ENCODE measurements at places on chromosomes 3 and 15.

DNA sequence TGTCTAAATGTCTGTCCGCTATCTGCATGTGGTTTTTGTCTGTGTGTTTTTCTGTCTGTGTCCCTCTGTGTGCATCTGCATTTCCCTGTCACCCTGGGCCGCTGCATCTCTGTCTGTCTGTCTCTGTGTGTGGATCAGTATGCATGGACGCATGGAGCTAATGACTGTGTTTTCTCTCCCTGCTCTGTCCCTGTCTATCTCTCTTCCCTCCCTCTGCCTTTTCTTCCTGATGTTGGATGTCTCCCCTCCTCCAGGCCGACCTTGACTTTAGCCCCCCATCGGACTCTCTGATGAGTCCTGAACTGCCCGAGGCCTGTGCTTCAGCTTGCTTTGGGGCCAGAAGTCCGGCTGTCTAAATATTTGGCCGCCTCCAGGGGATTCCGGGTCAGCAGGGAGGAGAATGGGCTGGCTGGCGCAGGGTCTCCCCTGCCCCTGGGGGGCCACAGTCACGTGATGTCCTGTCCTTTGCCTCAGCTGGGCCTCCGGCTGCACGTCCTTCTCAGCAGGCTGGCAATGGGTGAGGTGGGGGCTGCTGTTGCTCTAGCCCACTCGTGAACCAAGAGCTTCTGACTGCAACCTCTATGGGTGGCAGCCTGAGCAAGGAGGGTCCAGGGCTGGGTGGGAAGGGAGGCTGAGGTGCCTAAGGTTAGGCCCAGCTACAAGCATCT is 3.7 kb downstream of the SLC38A3 start:
- no peak for DNase-seq

- DNase-seq, result no peak
Observed at GRCh38 chr3:82000773-82001172, 239.3 kb upstream of the GBE1 start.

GRCh38 chr15:64430000-64430735 is 30.2 kb upstream of the ZNF609 start:
- DNase-seq, result no peak

DNA sequence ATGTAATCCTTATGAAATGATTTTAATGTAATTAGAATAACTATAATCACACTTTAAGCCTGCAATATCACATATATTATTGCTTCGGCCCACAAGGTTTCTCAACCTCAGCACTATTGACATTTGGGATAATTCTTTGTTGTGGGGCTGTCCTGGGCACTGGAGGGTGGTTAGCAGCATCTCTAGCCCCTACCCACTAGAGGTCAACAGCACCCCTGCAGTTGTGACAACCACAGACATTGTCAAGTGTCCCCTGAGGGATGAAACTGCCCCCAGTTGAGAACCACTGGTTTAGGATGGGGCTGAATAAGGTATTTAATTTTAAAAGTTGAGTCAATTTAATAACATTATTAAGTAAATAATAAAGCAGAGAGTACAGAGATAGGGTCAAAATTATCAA is 6.4 kb upstream of the ABHD2 start:
- DNase-seq, result no peak

DNA sequence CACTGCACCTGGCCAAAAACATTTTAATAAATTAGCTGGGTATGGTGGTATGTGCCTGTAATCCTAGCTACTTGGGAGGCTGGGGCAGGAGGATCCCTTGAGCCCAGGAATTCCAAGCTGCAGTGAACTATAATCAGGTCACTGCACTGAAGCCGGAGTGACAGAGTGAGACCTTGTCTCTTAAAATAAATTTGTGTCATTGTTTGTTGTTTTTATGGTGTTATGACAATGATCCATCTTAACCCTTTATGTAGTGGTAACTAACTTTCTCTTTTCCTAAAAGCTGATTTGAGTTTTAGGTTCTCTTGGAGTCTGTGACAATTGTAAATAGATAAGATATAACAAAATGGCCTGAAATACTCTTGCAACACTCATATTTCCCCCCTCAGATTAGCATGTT is 20.7 kb downstream of the FLNB start:
- DNase-seq, result no peak

- no peak for DNase-seq
Observed at GRCh38 chr15:89401631-89402517, 67.2 kb upstream of the POLG start.

DNA sequence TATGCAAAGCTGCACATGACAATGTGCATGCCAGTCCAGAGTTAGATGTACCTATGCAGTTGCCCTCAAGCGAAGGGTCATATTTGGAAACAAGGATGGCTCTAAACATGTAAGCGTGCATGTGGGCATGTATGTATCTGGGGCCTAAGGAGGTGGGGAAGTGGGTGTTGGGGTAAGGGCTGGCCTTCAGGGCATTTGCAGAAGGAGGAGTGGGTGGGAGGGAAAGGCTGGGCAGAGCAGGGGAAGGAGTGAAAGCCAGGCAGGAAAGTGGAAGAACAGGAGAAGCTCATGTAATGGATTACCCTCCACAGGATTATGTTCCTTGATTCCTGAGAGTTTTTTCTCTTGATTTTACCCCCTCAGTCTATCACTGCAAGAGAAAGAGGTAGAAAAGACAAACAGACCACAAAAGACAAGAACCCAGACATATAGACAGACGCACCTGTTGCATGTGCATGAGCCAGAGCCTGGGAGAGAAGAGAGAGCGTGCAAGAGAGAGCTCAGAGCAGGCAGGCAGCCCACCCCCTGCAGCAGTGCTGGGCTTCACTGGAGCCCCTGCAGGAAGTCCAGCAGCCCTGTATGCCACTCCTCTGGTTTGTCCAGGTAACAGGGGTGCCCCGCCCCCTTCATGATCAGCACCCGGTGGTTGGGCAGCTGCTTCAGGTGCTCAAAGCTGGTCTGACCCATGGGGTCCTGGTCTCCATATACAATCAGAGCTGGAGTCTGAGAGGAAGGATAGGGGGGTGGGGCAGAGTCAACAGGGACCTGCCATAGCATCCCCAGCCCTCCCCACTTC is 1.8 kb upstream of the PCBP4 start:
- no peak for DNase-seq

GRCh38 chr3:60126511-60127304 is 1076.9 kb upstream of the CFAP20DC start:
- DNase-seq, result no peak

GRCh38 chr3:49667701-49668413 is 6.3 kb upstream of the APEH start:
- no peak for DNase-seq

- DNase-seq, result no peak
Observed at GRCh38 chr15:71678191-71678590, 132.2 kb upstream of the NR2E3 start.

DNA sequence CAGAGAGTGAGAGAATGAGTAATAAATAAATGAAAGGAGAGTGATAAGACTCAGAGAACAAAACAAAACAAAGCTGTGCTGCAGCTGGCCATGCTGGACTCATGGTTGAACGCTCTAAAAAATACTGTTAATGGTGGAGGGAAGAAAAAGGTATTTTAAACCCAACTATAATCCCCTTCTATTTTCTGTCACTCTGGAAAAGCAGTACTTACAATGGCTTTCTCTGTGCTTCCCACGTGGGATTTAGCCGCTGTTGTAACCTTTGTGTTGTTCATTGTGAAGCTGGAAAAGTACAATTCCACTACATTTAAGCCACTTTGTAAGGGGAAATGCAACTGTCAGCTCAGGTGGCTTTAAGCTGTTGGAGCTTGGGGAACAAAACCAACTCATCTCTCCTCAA is 917.7 kb downstream of the IGSF11 start:
- no peak for DNase-seq

DNA sequence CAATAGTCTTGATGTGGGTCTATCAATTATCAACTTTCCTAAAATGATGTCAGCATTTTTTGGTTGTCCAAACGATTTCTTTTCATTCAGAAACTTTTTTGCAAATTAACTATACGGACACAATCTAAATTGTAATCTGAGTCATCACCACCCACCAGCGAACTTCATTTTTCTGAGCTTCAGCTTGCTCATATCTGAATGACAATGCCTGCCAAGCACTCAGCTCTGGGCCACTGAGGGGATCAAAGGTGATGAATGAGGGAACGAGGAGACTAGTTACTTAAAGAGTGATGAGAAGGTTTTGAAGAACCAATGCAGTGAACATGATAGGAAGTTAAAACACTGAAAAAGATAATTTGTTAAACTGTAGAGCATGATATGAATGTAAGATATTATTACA is 14.9 kb upstream of the TBC1D23 start:
- DNase-seq, result no peak

GRCh38 chr3:127406309-127407025 is 118.6 kb upstream of the PRR20G start:
- no peak for DNase-seq

GRCh38 chr3:120608506-120608905 is 12.4 kb downstream of the NDUFB4 start:
- no peak for DNase-seq

- DNase-seq, result no peak
Observed at GRCh38 chr3:124588794-124589193, 141.5 kb upstream of the UMPS start.

DNA sequence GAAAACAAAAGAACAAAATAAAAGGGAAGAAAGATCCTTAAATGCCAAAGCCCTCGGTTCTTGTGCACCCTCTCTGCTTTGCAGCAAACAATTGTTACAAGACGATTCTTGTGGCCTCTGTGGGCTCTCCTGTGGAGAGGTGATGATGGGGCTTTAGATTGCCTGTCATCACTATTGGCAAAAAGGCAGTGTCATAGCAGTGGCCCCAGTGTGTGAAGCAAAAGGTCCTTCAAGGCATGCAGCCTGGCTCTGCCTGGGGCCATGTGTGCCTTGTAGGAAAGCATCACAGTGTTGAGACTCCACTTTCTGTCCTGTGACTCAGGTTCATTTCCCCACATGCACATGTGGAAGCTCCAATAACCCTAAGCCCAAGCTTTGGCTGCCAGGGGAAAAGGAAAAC is 43.7 kb downstream of the POC1A start:
- DNase-seq, result no peak

GRCh38 chr15:48516121-48516520 is 129.4 kb downstream of the FBN1 start:
- DNase-seq, result no peak

GRCh38 chr3:131701153-131701770 is 198.5 kb upstream of the MRPL3 start:
- DNase-seq, result peak; percentile 3

GRCh38 chr3:110846971-110847370 is 224.6 kb upstream of the NECTIN3 start:
- DNase-seq, result no peak

GRCh38 chr3:54846119-54846518 is 81.7 kb downstream of the LRTM1 start:
- no peak for DNase-seq

DNA sequence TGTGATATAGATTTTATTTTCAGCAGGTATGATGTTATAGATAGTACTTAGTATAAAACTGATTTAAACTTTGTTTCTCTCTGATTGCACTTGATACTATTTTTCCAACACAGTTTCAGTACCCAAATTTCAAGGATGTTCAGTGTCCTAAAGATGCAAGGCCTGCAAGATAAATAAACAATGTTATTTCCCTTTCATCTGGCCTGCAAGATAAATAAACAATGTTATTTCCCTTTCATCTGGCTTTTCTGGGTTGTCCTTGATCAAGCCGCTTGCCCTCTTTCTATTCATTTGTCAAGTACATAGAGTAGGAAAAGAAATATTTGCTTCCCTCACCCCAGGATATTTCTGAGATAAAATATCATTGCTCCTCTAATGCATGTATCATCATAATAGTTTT is 571.0 kb downstream of the FGF12 start:
- DNase-seq, result no peak

- DNase-seq, result no peak
Observed at GRCh38 chr3:179958759-179959158, 78.0 kb downstream of the PEX5L start.

DNA sequence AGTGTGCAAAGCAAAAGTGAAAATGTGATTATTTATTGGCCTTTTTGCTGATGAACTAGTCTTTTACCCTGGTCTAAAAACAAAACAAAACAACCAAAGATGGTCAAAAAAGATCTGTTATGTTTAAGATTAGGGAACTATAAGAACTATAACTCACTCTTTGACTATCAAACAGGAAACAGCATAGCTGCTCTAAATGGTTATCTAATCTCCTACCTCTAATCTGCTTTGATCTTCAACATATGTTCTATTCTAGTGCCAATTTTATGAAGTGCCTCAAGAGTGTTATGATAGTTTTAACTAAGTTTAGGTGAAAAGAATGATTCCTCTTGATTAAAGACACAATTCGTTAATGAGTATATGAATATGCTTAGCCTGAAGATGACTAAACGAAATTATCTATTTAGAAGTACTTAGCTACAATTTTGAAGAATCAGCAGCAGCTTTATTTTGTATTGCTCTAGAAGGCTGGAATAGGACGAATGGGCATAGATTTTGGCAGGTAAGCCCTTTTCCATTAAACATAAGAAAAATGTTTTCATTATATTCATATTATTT is 46.0 kb downstream of the SETD2 start:
- DNase-seq, result no peak

- DNase-seq, result peak; percentile 37
Observed at GRCh38 chr15:92142242-92143232, 251.1 kb upstream of the ST8SIA2 start.

DNA sequence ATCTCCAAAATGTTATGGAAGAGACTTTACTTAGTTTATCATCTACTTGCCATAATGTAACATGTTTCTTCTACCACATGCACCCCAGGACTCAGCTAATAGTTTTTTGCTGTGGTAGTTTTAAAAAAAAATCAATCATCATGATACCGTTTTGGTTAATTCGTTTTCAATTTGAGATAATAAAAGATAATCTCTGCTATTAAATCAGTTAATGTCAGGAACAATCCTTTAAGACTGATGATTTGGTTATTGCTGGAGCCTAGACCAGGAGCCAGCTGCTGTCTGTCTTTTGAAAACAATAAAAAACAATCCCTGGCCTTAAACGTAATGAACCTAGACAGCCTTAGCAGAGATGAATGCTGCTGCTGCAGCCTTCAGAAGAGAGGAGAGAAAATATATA is 403.7 kb downstream of the OXSM start:
- no peak for DNase-seq

DNA sequence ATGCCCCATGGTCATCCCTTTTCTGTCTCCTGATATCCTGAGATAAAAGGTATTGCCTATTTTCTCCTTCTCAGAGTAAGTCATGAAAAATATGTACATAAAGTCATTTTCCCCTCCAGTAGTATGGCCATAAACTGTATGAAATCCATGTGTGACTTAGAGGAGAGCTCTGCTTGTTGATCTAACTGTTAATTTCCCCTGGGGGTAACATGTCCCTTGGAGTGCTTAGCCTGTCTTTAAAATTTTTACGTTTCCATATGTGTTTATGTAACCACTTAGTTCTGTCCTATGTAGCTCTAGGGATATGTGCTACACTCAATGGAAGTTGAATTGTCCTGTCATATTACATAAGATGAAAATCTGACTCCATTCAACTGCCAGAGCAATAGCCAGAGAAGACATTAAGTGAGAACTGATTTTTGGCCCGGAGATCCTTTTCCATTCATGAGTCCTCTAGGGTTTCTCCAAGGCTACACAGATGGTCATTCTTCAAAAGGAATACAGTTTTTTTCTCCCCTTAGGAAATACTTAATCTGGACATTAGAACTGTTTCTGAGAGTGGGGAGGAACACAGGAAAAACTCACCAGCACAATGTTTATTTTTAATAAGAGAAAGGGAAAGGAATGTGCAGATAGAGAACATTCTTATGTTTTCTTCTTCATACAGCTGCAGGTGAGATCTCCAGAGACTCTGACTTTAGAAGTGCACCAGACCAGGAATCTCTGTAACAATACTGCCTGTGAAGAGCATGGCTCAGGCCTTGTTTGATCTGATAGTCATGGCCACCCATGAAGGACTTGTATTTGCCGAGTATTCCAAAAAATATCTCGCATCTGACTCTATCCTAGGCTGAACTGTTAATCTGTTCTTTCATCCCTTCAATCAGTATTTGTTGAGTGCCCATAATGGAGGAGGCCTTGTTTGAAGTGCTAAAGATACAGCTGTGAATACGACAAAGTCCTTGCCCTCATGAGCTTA is 29.8 kb upstream of the CLRN1 start:
- DNase-seq, result no peak

Data from amygdala (tissue), 56 donors.